ENCODE measurements at places on chromosomes 6 and 20.

GRCh38 chr6:36930483-36930882 is 24.1 kb upstream of the PI16 start:
- no peak for DNase-seq

DNA sequence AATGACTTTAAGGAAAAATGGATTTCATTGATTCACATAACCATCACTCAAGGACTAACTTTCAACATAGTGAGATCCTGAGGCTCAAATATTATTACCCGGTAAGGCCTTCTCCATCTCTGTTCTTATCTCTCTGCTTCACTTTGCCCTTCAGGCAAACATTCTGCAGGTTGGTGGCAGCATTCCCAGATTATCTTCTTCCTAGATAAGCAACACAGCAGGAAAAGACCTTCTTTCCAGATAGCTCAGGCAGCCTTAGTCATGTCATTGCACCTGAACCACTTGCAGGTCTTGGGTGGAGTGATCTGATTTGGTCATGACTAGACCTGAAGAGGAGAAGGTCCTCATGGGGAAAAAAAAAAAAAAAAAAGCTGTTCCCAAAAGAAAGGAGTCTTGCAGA is 5.3 kb upstream of the HIVEP2 start:
- DNase-seq, result no peak

DNA sequence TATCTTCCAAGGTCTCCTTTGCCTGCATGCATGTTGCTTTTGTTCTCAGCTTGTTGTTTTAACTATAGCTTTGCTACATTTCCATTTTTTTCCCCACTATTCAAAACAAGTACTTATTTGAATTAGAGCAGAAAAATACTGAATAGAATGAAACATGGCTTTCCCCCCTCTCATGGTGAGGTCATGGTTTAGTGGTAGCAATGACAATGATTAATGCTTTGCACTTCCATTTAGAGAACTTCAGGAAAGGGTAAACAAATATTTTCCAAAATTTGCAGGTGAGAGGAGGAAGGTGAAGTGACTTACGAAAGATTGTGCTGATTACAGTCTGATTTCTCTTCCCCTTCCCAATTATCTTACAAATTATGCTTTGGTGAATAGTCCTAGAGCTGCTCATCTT is 47.8 kb upstream of the TRAF3IP2 start:
- no peak for DNase-seq

- DNase-seq, result no peak
These were observed 52.8 kb upstream of the BMP6 start for GRCh38 chr6:7673063-7673536.

- no peak for DNase-seq
These were observed 94.6 kb downstream of the LRRC1 start for GRCh38 chr6:53889365-53889764.

GRCh38 chr20:8116067-8116811 is 15.8 kb upstream of the PLCB1 start:
- DNase-seq, result no peak

- no peak for DNase-seq
These were observed 687.2 kb upstream of the AGPAT4 start for GRCh38 chr6:161961046-161961445.

- no peak for DNase-seq
These were observed 142.6 kb downstream of the ADGRG6 start for GRCh38 chr6:142444376-142444775.

DNA sequence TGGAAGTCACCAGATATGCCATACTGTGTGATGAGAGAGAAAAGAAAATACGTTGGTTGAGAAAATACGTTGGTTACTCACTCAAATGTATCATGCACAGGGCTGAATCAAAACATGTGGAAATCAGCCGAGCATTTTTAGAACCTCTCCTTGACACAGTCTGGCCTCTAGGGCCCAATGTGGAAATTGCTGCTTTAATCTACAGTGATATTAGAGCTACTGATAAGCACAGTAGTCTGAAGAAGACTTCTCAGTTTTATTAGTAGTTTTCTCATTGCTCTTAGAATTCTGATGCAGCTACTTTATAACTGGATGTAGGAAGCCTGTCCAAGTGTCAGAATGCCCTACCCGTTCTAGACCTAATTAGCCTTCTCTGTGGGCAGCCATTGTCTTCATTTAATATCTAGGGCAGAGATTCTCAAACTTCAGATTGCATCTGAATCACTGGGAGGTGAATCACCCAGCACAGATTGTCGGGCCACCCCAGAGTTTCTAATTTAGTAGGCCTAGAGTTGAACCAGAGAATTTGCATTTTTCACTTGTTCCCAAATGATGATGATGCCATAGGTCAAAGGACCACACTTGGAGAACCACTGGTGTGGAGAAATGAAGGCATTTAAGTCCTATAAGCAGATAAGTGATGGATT is 229.1 kb downstream of the PLCB1 start:
- DNase-seq, result no peak

GRCh38 chr6:46207174-46207573 is 36.4 kb upstream of the ENPP5 start:
- DNase-seq, result no peak

- DNase-seq, result no peak
These were observed 114.5 kb downstream of the MAP3K5 start for GRCh38 chr6:136677822-136678221.

DNA sequence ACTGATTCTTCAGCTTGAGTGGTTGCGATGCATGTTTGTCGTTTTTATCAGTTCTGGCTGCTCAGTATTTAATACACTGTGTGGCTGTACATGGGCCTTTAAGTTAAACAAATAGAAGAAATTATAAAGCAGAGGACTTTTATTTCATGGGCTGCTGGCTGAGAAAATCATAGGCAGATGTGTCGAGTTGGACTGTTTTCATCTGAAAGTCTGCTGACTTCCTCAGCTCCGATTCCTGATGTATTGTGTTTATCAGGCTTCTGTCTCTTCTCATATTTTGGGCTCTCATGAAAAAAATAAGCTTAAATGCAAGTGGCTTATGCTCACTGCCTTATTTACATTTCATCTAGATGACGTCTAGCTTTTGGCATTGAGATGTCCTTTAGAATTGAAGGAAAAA is 129.5 kb upstream of the GGTLC1 start:
- DNase-seq, result no peak

DNA sequence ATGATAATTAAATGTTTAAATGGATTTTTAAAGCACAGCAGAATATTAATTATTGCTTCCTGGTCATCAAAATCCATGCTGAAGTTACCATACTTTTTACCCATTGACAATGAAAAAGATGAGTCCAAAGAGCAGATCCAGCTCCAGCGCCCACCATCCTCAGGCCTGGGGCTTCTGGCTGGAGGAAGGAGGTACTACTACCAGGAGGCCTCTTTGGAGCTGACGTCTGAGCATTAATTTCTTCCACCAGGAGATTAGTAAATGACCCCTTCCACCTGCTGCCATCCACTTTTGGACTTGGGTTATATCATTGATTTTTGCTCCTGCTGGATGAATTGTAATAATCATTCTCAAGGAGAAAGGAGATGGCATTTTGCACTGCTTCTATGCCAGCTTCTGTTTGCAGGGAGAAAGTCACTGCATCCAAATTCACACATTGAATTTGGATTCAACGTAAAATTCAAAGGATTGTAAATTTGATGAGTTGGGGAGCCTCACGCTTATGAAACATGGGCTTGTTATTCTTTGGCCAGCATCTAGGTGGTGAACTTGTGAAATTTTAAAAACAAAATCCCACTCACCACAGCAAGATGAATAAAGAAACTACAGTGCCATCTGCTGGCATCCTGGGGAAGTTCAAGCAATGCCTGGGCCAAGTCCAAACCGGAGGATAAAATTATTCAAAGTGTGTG is 121.8 kb downstream of the SASH1 start:
- DNase-seq, result no peak

DNA sequence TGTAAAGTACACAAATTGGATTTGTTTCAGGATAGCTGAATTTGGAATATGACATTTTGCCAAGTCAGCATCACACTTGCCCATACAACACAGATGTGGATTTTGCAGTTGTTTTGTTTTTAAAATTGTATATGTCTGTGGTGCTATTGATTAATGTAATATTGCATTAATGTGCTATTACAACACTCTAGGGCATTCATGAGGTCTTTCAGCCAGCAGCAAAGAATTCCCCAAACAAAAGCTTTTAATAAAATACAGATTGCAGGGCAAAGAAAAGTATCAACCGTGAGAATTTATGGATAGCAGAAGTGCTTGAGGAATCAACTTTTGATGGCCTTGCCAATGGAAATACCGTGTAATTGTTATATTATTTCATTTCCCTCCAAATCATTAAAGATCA is 144.9 kb downstream of the AIG1 start:
- no peak for DNase-seq

GRCh38 chr6:29617782-29618554 is 15.0 kb downstream of the GABBR1 start:
- no peak for DNase-seq

DNA sequence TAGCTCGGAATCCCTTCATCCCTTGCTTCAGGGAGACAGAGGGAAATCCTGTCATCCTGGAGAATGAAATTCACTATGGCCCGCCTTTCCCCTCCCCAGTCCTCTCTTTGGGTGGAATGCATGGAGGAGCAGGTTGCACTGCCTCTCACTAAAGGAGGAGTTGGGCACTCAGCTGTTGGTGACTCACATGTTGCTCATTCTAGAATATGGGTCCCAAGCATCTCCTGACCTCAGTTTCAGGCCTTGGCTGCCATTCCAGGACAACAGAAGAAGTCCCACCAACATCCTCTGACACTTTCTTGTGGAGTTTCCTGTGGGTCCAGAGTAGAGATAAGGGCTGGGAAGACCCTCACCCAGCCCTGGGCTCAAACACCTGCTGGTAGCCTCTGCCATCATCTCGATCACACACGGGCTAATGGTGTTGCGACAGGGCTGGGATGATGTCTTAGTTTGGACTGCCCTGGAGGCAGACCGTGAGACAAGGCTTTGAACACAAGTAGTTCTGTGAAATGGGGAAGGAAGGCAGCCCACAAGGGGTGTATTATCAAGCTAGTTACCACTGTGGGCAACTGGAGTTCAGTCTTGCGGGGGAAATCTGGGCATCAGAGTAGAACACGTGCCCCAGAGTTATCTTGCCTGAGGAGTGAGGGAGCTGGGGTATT is 52.4 kb upstream of the RNF24 start:
- no peak for DNase-seq

DNA sequence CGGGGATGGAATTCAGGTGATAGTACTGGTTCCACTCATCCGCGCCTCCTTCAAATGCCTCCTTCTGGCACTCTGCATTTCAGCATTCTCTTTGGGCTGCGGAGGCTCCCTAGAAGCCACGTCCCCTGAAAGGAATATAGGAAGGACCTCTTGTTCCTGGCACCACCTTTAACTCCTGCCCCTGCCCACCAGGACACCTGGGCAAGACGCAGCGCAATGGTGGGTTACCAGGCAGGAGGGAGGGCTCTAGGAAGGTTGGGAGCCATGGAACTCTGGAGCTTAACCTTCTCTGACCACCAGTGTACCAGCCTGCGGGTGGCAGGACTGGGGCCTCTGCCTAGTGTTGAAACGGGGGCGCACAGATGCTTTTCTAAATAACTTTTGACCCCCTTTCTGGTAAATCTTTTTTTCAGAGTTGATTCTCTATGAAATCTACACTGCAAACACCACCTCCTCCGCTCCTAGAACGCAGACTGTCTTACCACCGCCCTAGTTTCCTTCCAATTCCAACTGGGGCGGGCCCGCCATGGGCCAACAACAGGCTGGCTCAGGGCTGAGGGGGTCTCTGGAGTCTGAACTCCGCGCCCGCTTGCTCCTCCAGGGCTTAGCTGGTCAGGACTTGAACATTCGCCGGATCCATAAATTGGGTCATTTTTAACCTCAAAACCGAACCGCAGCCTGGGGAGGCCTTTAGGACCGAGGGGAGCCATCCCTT is 871 bp upstream of the SYNDIG1 start:
- DNase-seq, result no peak

GRCh38 chr6:73314577-73315492 is 39.2 kb downstream of the DPPA5 start:
- DNase-seq, result no peak

- DNase-seq, result no peak
These were observed 58.8 kb downstream of the SAMD5 start for GRCh38 chr6:147567141-147567805.

- DNase-seq, result no peak
These were observed 20.3 kb upstream of the MAPK13 start for GRCh38 chr6:36110050-36110449.

- DNase-seq, result no peak
These were observed 565.4 kb downstream of the RFPL4B start for GRCh38 chr6:112912416-112913101.

GRCh38 chr6:26017632-26017966 is 55.0 kb downstream of the TRIM38 start:
- no peak for DNase-seq

DNA sequence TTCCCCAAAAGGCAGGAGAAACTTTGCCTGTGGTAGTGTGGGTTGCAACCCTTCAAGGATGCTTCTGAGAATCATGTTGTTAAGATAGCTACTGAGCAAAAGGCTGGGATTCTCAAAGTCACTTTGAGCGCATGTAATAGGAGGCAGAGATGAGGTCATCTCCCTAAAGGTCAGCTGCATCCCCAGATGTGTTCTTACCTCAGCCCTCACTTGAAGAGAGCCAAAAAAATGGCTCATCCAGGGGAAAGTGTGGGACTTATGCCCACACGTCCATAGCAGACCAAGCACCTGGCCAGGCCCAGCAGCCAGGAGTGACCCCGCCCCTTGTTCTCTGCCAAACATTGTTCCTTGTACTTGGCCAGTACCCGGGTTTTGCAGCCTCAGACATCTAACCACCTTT is 187.0 kb upstream of the BMP2 start:
- no peak for DNase-seq

GRCh38 chr6:7550433-7550801 is 8.9 kb downstream of the DSP start:
- DNase-seq, result no peak

DNA sequence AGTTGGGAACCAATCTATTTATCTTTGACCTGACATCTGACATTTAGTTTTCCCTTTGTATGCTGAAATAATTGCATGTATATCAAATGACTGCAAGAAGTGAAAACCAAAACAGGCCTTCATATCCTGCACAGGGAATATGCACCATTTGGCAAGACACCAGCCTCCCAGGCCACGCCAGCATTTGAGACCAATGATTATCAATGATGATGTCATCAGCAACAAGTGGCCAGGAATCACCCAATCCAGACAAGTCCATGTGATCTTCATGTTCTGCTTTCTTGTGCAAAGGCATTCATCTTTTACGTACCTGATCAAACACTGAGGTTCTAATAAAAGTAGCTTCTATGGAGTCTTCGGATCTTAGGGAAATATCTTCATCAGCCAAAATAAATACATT is 107.4 kb upstream of the TENT5A start:
- no peak for DNase-seq

GRCh38 chr6:137370871-137371633 is 123.1 kb downstream of the OLIG3 start:
- DNase-seq, result no peak

DNA sequence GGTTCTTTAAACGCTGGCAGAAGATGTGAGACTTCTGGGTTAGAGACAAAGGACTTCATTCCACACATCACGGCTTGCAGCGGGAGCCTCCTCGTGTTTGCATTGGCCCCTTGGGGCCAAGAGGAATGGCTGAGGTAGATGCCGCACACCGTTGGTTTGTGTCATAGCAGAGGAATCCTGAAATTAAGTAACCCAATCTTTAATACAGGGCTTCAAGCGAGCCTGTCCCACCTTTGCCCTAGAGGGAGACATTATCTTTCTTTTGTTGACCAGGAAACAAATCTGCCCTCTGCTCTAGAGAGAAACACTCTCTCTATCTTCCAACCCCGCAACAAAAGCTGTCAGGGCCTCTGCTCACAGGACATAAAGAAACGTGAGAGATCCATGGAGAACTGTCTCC is 277.5 kb upstream of the ZFP64 start:
- DNase-seq, result no peak

GRCh38 chr6:142722012-142722411 is 223.0 kb downstream of the HIVEP2 start:
- DNase-seq, result no peak

All from type B pancreatic cell (in vitro differentiated cells).